ENCODE measurements at places on chromosomes 7 and 10. TPM values are rescaled to one million over a fixed set of nuclear protein-coding genes. Genes with fewer than 3 reads are reported as not detected.

GRCh38 chr10:113960617-113961181 lies 83.0 kb upstream of the ADRB1 start:
- DNase-seq = no peak

DNA sequence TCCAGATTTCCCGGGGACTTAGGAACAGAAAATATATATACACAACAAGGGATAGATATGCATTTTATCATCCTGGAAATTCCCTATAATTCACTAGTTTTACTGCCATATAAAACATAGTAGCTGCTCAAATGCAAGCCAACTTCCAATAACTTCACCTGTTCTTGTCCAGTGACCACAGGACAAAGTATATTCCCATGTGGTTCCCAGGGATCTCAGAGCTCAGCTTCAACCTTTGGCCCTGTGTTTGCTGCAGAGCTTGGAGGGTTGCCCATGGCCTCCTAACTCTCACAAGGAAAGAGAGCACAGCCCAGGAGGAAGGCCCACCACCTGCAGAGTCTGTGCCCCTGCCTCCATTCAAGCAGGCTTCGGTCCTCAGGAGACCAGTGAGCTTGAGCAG lies 4.5 kb upstream of the DRGX start:
- no peak for DNase-seq

The NODAL gene
- total RNA-seq = 2.2 TPM

DNA sequence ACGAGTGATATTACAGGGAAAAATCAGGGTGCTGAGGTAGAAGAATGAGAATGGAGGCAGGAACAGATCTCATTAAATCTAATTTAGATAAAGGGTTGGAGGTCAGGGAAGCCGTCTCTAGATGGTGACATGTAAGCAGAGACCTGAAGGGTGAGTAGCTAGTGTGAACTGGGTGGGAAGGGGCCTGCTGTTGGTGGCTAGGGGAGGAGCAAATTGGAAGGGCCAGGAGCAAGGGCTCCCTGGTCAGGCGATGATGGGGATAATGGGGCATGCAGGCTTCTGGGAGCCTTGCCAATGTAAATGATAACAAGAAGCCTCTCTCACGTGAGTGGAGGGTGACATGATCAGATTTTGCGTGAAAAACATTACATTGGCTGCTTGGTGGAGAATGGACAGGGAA lies 76.3 kb downstream of the WDFY4 start:
- DNase-seq = no peak

The ACTL6B gene
- total RNA-seq = 35.2 TPM

GRCh38 chr10:112059220-112059619 lies 124.3 kb downstream of the GPAM start:
- DNase-seq = no peak

DNA sequence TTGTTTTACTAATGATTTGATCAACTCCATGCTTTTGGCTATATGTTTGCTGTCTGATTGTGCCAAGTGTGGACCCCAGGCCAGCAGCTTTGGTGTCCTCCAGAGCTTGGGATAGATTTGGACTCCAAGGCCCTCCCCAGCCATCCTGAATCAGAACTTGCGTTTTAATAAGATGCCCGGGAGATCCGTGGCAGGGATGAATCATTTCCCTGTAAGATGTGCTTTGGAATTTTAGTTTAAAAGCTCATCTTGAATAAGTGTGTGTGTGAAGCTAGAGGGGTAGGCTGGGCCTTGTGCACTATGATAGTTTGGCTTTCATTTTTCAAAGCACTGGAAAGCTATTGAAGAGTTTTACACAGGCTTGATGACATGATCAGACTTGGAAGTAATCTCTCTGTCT lies 66.2 kb upstream of the SDK1 start:
- DNase-seq = no peak

The CHN2 gene
- 30.5 TPM for total RNA-seq

The FOXK1 gene
- total RNA-seq = 20.7 TPM

- no peak for DNase-seq
Observed at GRCh38 chr7:22444181-22444971, 55.6 kb downstream of the STEAP1B start.

- no peak for DNase-seq
Observed at GRCh38 chr10:72056113-72056512, 32.2 kb downstream of the SPOCK2 start.

- DNase-seq = peak; percentile 7
Observed at GRCh38 chr7:66013938-66014337, 31.9 kb upstream of the GUSB start.

- no peak for DNase-seq
Observed at GRCh38 chr7:90607196-90607595, 11.1 kb downstream of the CDK14 start.

DNA sequence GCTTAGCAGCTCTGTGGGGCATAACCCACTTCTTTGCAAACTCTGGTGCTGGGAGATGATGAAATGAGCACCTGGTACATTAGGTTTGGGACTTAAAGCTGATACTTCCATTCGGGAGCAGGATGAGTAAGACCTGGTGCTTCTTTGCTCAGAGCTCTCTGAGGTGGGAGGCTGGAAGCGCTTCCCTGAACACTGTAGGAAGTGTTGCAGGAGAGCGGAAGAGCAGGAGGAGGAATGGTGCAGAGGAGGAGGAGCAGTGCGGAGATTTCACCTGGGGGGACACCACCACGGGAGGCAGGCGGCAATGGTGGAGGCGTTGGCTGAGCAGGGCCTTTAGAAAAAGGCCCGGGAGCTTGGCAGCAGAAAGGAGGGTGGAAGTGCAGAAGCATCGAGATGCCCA lies 142.5 kb downstream of the MGMT start:
- no peak for DNase-seq

The ZNF467 gene
- 4.1 TPM for total RNA-seq

GRCh38 chr7:69208848-69209247 lies 389.4 kb upstream of the AUTS2 start:
- no peak for DNase-seq

- no peak for DNase-seq
Observed at GRCh38 chr7:30557245-30557644, 37.4 kb upstream of the GARS1 start.

- peak; percentile 34 for DNase-seq
Observed at GRCh38 chr10:103676058-103676785, 179.2 kb downstream of the SH3PXD2A start.

The ANKRD7 gene
- total RNA-seq = 10.3 TPM

DNA sequence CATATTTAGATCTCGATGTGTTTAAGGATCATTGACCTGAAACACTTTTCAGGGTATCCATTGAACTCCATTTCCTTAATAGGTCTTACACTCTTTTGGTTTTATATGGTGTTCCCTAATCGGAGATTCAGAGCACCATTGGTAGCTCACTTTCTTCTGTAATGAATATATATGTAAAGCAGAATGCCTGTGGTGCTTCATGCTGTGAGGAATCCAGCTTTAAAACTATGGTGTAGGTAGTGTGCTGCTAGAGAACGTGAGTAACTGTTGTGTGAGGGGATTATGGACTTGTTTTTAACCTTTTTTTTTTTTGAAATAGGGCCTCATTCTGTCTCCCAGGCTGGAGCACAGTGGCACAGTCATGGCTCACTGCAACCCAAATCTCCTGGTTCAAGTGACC lies 376.9 kb upstream of the LRGUK start:
- DNase-seq = no peak

The LRIT1 gene
- total RNA-seq = not detected

The ITGA8 gene
- 16.2 TPM for total RNA-seq

GRCh38 chr7:31456646-31457368 lies 57.1 kb upstream of the ITPRID1 start:
- peak; percentile 86 for DNase-seq

The IDE gene
- total RNA-seq = 30.1 TPM

DNA sequence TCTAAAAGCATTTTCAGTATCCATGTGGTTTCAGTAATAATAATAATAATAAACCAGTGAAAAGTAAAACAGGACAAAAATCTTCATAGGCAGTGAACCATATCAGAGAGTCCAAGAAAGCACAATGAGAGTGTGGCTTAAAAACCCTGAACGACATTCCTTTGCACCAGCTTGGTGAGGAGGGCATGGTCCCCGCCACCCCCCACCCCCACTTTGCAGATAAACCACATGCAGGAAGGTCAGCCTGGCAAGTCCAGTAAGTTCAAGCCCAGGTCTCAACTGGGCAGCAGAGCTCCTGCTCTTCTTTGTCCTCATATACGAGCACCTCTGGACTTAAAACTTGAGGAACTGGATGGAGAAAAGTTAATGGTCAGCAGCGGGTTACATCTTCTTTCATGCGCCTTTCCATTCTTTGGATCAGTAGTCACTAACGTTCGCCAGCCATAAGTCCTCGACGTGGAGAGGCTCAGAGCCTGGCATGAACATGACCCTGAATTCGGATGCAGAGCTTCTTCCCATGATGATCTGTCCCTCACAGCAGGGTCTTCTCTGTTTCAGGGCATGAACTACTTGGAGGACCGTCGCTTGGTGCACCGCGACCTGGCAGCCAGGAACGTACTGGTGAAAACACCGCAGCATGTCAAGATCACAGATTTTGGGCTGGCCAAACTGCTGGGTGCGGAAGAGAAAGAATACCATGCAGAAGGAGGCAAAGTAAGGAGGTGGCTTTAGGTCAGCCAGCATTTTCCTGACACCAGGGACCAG lies 172.5 kb downstream of the EGFR start:
- no peak for DNase-seq

- DNase-seq = no peak
Observed at GRCh38 chr10:108301002-108301401, 1136.5 kb upstream of the SORCS1 start.

DNA sequence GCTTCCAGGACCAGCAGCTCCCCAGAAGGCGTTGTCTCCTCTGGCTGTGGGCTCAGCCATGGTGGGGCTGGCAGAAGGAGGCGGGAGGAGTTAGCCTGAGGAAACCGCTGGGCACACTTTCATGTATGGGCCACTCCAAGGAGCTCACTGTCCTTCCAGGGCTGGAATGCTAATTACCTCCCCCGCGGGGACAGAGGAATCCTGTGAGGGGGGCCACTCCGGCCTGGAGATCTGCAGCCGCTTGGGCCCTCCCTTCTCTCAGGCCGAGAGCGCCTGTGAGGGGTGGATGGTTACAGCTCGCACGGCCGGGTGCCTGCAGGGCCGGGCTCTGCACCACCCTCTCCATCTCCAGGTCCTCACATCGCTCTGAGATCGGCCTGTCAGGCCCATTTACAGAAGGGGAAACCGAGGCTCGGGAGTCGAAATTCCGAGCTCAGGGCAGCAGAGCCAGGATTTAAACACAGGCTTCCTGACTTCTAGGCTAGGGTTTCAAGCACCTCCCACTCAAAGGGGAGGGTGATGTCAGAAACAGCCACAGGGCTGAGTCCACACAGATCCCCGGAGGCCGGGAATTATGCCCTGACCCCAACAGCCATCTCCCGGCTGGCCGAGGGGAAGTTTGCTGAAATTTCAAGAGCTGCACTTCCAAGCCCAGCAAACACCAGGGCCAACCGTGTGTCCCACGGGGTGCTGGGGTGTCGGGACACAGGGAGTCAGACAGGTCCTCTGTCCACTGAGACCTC lies 59.1 kb downstream of the PDGFA start:
- no peak for DNase-seq

- no peak for DNase-seq
Observed at GRCh38 chr7:99028261-99028973, 115.5 kb downstream of the SMURF1 start.

GRCh38 chr7:144738708-144739314 lies 97.0 kb downstream of the TPK1 start:
- DNase-seq = no peak

- DNase-seq = no peak
Observed at GRCh38 chr7:26633557-26633956, 230.8 kb downstream of the SKAP2 start.

DNA sequence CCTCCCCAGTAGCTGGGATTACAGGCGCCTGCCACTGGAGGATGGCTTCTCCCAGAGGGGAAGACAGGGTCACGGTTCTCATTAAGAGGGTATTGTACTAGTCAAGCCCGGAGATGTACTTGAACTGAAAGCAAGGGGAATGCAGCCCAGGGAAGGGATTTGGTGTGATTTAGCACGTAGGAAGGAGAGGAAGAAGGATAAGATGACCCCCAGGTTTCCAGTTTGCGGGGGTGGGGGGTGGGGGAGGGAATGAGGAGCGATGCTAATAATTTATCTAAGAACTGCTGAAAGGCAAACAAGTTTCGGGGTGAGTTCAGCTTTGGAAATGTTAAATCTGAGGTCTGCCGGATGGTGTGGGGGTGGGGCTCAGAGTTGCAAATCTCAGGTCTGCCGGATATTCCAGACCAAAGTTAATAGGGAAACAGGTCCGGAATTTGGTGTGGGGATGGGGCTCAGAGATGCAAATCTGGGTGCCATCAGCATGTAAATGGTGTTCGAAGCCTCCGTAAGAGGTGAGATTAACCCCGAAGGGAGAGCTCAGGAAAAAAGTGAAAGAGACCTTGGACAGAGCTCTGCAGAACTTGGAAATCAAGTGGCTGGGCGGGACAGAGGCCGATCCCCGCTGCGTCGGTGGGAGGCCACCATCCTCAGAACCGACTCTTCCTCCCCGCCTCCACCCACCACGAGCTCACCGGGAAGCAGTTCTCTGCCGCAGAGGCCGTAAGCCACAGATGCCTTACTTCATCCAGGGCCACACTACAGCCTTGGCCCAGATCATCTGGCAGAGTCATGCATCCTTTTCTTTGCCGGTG lies 1.6 kb upstream of the SEPHS1 start:
- no peak for DNase-seq

The CHST3 gene
- 32.4 TPM for total RNA-seq

The SPDYE5 gene
- total RNA-seq = 0.10 TPM

The PLAC9 gene
- total RNA-seq = 81.7 TPM

- DNase-seq = peak; percentile 13
Observed at GRCh38 chr7:140475747-140476333, 3.5 kb downstream of the MKRN1 start.

- peak; percentile 70 for DNase-seq
Observed at GRCh38 chr7:8379264-8379663, 54.1 kb upstream of the NXPH1 start.

The FAM24B gene
- 4.9 TPM for total RNA-seq

The TSPAN33 gene
- 17.4 TPM for total RNA-seq

The GIMAP5 gene
- 20.1 TPM for total RNA-seq

DNA sequence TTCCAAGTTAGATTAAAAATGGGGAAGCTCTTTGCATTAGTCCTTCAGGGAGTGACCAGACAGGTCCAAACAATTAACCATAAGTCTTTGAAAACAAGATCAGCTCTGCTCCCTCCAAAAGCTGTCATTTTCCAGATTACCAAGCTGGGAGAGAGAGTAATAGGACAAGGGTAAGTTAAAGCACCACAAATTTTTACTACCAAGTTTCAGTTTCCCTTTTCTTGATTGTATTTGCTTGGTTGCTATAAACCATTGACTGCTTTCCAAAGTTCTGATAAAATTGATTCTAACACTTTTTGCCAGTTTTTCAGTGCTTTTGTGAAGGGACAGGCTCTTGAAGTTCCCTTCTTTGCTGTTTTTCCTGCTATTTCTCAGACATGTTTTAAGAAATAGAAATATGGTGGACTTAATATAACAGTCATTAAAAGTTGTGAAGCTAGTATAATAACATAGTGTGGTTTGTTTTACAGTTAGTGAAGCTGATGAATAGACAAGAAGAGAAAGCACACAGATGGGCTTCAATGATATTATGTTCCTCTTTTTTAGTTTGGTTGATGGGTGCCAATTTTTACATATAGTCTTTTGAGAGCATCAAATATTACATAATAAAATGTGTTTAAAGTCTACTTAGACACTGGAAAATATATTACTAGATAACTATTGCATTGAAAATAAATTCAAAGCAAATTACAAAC lies 40.0 kb upstream of the ZNF365 start:
- DNase-seq = no peak

Measured in spinal cord (tissue), 10 donors.